ENCODE measurements at places on chromosomes 7 and 10. TPM values are rescaled to one million over a fixed set of nuclear protein-coding genes. Genes with fewer than 3 reads are reported as not detected.

Gene CCDC146
- total RNA-seq = 6.7 TPM

Gene ARMH3
- 21.7 TPM for total RNA-seq

Gene OR2F2
- not detected for total RNA-seq

Gene AQP1
- 42.3 TPM for total RNA-seq

Gene SLK
- 54.1 TPM for total RNA-seq

Gene HSPA12A
- 3.9 TPM for total RNA-seq

Gene SAMD9L
- 4.6 TPM for total RNA-seq

Gene NPFFR1
- 0.04 TPM for total RNA-seq

Gene DOCK1
- 37.6 TPM for total RNA-seq

Gene HOXA6
- 1.7 TPM for total RNA-seq

Gene VWA2
- total RNA-seq = 3.5 TPM

Gene PARD3
- 64.5 TPM for total RNA-seq

Gene SPDYE11
- not detected for total RNA-seq

Gene LRIT1
- not detected for total RNA-seq

Gene MKI67
- total RNA-seq = 51.7 TPM

Gene EMX2
- total RNA-seq = not detected

Gene VPS37D
- 0.32 TPM for total RNA-seq

Gene UCMA
- total RNA-seq = not detected

Gene PON1
- total RNA-seq = not detected

Gene BAG3
- 59.7 TPM for total RNA-seq

Gene PLXDC2
- 24.3 TPM for total RNA-seq

Gene CYP2C18
- total RNA-seq = 27.2 TPM

Gene CXCL12
- total RNA-seq = 14.0 TPM

Gene A1CF
- total RNA-seq = not detected

Gene GPR146
- 2.3 TPM for total RNA-seq

Gene IDI1
- 39.9 TPM for total RNA-seq

Gene MCM10
- 5.9 TPM for total RNA-seq

Gene UCN3
- not detected for total RNA-seq

Gene TUBAL3
- 0.12 TPM for total RNA-seq

Gene HOXA9
- total RNA-seq = 1.7 TPM

Gene CYCS
- total RNA-seq = 146 TPM

Gene FOXP2
- 5.0 TPM for total RNA-seq

Gene DENND11
- 6.9 TPM for total RNA-seq

Gene GALNT17
- 0.36 TPM for total RNA-seq

Gene FAM3C
- 36.7 TPM for total RNA-seq

Gene C10orf105
- total RNA-seq = not detected

Gene PILRA
- total RNA-seq = 2.7 TPM

Gene MYOF
- 134 TPM for total RNA-seq

Gene CAV2
- 50.2 TPM for total RNA-seq

Gene ITIH2
- not detected for total RNA-seq

Gene STX1A
- total RNA-seq = 1.2 TPM

Gene KMT2C
- total RNA-seq = 48.2 TPM

Gene NRAP
- 0.12 TPM for total RNA-seq

Gene NPY
- total RNA-seq = not detected

Gene PAPOLB
- not detected for total RNA-seq

Gene RNF32
- total RNA-seq = 1.8 TPM

Gene IGF2BP3
- total RNA-seq = 3.9 TPM

Gene HELLS
- total RNA-seq = 23.0 TPM

Gene LIPM
- total RNA-seq = not detected

Gene ANXA8
- total RNA-seq = 203 TPM

Gene ASB15
- total RNA-seq = not detected

Gene PTPRN2
- 0.44 TPM for total RNA-seq

Gene GNAT3
- not detected for total RNA-seq

Gene LRRC17
- 0.32 TPM for total RNA-seq

Gene CCDC136
- 0.76 TPM for total RNA-seq

Gene IFIT1B
- not detected for total RNA-seq

Gene RGR
- total RNA-seq = not detected

All from esophagus mucosa (tissue), 1 donor.